ENCODE measurements at places on chromosomes 6 and 20. TPM values are rescaled to one million over a fixed set of nuclear protein-coding genes. Genes with fewer than 3 reads are reported as not detected.

DNA sequence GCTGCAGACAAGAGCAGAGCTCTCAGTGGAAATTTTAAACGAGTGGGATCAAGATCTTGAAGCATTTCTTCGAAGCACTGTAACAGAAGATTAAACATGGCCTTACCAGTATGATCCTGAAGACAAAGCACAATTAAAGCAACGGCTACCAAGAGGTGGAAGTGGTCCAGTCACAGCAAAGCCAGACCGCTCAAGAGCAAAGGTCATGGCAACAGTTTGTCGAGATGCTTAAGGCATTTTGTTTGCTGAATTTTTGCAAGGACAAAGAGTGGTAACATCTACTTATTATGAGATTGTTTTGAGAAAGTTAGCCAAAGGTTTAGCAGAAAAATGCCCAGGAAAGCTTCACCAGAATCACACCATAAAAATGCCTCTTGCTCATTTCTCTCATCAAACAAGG lies 153.4 kb upstream of the CARMIL1 start:
- no peaks in the 10 kb centered on the region for H3K36me3 ChIP-seq
- H3K4me3 ChIP-seq: no peak overlapping the region
- H3K27ac ChIP-seq: no peak overlapping the region
- no peak for DNase-seq
- no peaks in the 10 kb centered on the region for H3K27me3 ChIP-seq

- H3K27ac ChIP-seq: no peak overlapping the region
- no peaks in the 10 kb centered on the region for H3K4me1 ChIP-seq
- no peak overlapping the region for H3K4me3 ChIP-seq
- H3K27me3 ChIP-seq: no peaks in the 10 kb centered on the region
Observed at GRCh38 chr6:14804785-14805210, 441.1 kb upstream of the JARID2 start.

DNA sequence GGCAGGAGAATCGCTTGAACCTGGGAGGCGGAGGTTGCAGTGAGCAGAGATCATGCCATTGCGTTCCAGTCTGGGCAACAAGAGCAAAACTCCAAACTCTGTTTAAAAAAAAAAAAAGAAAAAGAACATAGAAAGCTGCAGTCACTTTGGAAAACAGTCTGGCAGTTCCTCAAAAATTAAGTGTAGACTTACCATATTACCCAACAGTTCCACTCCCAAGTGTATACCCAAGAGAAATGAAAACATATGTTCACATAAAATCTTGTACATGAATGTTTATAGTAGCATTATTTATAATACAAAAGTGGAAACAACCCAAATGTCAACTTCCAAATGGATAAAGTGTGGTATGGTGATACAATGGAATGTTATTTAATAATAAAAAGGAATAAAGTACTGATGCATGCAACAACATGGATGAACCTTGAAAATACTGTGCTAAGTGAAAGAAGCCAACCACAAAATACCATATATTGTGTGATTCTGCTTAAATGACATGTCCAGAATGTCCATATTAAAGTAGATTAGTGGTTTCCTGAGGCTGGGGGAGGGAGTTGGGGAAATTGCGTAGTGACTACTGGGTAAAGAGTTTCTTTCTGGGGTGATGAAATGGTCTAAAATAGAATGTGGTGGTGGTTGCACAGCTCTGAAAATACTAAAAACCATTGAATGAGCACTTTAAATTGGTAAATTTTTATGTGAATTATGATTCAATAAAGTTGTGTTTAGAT lies 62.9 kb downstream of the SUN5 start:
- no peak overlapping the region for H3K4me3 ChIP-seq
- H3K27me3 ChIP-seq: no peaks in the 10 kb centered on the region
- DNase-seq: no peak
- H3K36me3 ChIP-seq: no peaks in the 10 kb centered on the region

- no peaks in the 10 kb centered on the region for H3K27me3 ChIP-seq
- DNase-seq: no peak
- no peaks in the 10 kb centered on the region for H3K36me3 ChIP-seq
- no peak overlapping the region for H3K27ac ChIP-seq
- no peaks in the 10 kb centered on the region for H3K4me1 ChIP-seq
Observed at GRCh38 chr6:92507552-92507951, 911.8 kb downstream of the EPHA7 start.

GRCh38 chr6:168414336-168415097 lies 26.5 kb upstream of the SMOC2 start:
- DNase-seq: peak; percentile 44
- no peaks in the 10 kb centered on the region for H3K27me3 ChIP-seq
- H3K4me3 ChIP-seq: no peak overlapping the region

GRCh38 chr20:52614051-52614863 lies 357.9 kb upstream of the TSHZ2 start:
- H3K36me3 ChIP-seq: no peaks in the 10 kb centered on the region
- H3K27me3 ChIP-seq: no peaks in the 10 kb centered on the region
- no peaks in the 10 kb centered on the region for H3K4me1 ChIP-seq
- H3K27ac ChIP-seq: no peak overlapping the region
- DNase-seq: no peak
- no peak overlapping the region for H3K4me3 ChIP-seq

- no peak for DNase-seq
- peaks cover 7% of the 10 kb centered on the region for H3K4me1 ChIP-seq
- no peaks in the 10 kb centered on the region for H3K27me3 ChIP-seq
Observed at GRCh38 chr20:8152183-8152582, 20.1 kb downstream of the PLCB1 start.

GRCh38 chr6:170087941-170088581 lies 202.8 kb downstream of the DLL1 start:
- H3K27ac ChIP-seq: no peak overlapping the region
- no peaks in the 10 kb centered on the region for H3K4me1 ChIP-seq
- DNase-seq: no peak
- no peaks in the 10 kb centered on the region for H3K27me3 ChIP-seq

GRCh38 chr6:11902527-11902926 lies 109.6 kb upstream of the HIVEP1 start:
- no peaks in the 10 kb centered on the region for H3K4me1 ChIP-seq
- no peak for DNase-seq
- H3K36me3 ChIP-seq: no peaks in the 10 kb centered on the region
- no peak overlapping the region for H3K27ac ChIP-seq

GRCh38 chr6:132142768-132143167 lies 191.6 kb upstream of the CCN2 start:
- no peak overlapping the region for H3K4me3 ChIP-seq
- H3K36me3 ChIP-seq: no peaks in the 10 kb centered on the region
- no peak for DNase-seq
- no peaks in the 10 kb centered on the region for H3K27me3 ChIP-seq
- no peak overlapping the region for H3K27ac ChIP-seq

Gene EYA2
- 30.0 TPM for total RNA-seq

Gene SNX5
- 84.8 TPM for total RNA-seq

Measured in prostate gland (tissue), 2 donors.